Fibroblast of skin of scalp (primary cell): ENCODE measurements at places on chromosomes 12 and 14.
A peak's percentile ranks its signal among the peaks of the same experiment; 100 is the strongest.

DNA sequence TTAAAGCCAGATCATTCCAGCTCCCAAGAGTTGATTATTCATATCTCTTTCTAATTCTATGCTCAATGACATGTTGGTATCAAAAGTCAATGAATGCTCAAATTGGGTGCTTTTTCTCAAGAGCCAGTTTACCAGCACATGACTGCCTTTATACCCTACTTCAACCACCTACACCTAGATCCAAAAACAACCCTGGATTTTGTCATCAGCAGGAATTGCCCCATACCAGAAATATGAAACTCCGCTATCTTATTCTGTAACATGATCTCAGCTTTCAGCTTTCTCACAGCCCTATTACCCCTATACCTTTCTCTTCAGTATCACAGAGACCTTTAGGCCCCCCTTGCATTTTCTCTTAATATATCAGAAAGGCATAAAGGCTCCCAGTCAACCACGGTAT is 32.3 kb upstream of the ESR2 start:
- DNase-seq = no peak

GRCh38 chr12:473863-474577 is 14.3 kb downstream of the B4GALNT3 start:
- peak; percentile 57 for DNase-seq

- peak; percentile 19 for DNase-seq
Observed at GRCh38 chr14:71050227-71050823, 143.1 kb downstream of the PCNX1 start.

DNA sequence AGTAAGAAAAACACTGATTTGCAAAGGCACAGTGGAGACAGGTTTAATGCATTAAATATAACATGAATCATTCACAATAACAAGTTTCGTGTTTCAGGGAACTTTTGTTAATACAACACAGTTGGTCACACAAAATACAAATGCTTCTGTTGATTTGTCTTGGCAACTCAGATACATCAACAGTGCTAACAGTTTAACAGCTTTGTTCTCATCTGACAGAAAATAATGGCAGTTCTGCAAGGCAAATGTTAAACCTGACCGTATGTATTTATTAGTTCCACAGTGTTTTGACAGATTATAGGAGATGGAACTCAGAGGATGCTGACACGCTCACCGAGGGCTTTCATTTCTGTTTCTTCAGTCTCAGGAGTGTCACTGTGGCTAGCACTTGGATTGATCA is 350.7 kb downstream of the PRKD1 start:
- DNase-seq = no peak

- no peak for DNase-seq
Observed at GRCh38 chr14:104446611-104447010, 133.0 kb upstream of the C14orf180 start.

GRCh38 chr14:65502676-65503124 is 90.2 kb downstream of the FUT8 start:
- DNase-seq = peak; percentile 80

DNA sequence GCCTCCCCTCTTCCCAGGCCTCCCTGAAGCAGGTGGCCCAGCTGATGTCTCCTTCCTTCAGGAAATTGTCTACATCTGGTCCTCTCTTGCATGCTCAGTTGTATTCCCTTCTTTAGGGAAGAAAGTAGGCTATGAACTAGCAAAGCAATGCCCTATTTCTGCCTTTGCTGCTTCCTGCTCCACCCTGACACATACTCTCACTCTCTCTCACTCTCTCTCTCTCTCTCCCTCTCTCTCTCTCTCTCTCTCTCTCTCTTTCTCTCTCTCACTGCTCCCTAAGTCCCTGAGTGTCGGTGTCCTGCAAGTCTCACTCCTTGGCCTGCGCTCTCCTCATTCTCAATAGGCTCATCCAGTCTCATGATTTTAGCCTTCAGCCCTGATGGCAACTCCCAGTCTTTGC is 19.4 kb upstream of the PARP11 start:
- DNase-seq = no peak

DNA sequence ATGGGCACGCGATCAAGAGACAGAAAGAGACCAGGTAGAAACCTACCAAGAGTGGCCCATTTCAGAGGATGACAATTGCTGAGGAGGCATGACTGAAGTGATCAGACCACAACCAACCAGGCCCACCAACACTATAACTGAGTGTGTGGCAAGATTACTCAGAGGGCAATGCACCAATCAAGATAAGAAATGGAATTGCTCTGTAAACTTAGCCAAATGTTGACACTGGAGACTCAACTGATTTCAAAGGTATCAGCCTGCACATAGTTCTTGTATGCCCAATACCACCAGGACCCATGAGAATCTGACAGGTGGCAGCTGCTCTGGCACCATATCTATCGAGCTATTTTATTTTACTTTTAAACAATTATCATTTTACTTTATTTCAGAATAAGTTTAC is 128.9 kb downstream of the FOXN3 start:
- DNase-seq = no peak

GRCh38 chr12:88172844-88173407 is 30.8 kb downstream of the TMTC3 start:
- DNase-seq = peak; percentile 70

DNA sequence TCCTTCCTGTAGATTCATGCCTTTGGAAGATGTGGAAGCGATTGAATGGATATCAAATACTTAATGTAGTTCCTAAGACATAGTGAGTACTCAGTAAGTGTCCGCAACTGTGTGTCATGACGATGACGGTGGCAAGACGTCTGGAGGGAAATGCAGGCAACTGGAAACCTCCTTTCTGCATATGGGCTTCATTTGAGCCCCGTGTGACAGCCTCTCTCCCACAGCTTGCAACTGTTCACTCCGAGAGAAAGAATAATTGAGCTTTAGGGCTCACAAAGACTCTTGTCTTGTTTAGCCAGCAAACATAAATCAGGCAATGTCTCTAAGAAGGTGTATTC is 6.9 kb downstream of the CFAP251 start:
- peak; percentile 80 for DNase-seq

GRCh38 chr12:121916719-121917118 is 1.7 kb upstream of the CFAP251 start:
- DNase-seq = no peak

DNA sequence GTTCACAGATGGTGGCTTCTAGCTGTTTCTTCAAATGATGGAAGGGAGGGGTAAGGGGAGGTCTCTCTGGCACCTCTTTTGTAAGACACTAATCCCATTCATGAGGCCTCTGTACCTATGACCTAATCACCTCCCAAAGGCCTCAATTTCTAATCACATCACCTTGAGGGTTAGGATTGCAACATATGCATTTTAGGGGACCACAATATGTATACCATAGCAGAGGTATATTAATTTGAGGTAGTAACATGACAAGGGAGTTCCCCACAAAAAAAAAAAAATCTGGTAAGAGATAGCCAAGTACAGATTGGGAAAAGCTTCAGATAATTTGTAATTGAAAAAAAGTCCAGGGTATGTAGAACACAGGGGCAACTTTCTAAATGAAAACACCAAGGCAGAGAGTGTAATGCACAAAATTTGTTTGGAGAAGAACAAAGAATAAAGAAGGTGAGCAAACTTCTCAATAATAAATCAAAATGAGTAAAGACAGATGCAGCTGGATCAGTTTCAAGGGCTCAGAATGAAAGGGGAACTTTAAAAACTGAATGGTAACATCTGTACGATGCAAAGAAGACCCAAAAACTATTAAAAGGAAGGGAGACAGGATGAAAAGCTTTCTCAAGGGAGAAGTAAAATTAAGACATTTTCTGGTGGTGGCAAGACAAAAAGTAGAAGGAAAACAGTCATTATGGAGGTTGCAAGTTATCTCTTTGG is 125.5 kb upstream of the DCN start:
- DNase-seq = no peak

DNA sequence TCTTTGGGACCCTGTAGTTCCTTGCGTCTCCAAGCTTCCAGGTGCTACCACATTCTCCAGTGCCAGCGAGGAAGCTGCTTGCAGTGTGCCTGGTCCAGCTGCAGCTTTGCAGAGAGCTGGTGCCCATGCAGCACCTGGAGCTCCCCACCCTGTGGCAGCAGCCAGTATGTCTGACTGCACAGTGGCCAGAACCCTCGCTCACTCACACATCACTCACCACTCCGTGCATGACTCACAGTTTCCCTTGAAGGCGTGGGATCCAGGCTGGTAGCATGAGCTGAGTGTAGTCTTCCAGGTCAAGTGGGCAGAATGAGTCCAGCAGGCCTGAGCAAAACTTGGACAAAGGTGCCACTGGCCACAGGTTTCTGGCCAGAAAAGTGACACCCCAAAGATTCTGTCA is 33.6 kb downstream of the SDR9C7 start:
- peak; percentile 1 for DNase-seq

GRCh38 chr14:65142914-65143625 is 40.8 kb upstream of the MAX start:
- DNase-seq = no peak

GRCh38 chr12:19181666-19182426 is 52.3 kb downstream of the PLEKHA5 start:
- peak; percentile 29 for DNase-seq

DNA sequence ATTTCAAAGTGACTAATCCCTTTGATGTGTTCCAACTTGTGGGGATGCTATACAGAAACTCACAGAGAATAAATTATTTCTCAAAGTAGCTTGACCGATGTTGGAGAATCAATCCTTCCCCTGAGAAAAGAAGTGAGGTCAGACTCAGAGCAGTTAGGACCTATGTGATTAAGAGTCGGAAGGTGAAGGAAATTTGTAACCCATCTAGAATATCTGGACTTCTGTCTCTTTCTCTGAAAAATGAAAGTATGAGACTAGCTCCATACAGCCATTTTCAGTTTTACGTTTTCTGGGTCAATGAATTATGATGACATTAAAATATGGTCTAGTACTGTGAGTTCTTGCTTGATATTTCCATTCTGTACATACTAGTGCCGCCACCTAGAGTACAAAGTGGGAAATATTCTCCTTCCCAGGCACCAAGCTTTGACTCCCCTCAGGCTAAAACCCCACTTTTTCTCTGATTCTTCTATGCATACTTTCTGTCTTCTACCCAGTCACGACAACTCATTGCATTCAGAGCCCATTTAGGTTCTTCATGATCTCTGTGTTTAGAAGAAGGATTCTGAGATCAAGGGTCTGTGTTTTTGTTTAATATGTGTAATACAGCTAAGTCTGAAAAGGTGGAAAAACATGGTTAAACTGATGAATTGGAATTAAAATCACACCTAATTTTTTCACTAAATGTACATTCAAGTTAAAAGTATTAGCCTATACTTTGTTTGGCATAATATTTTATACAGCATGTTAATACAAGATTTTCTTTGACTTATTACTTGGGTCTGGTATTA is 6.9 kb upstream of the NTS start:
- peak; percentile 76 for DNase-seq

- peak; percentile 42 for DNase-seq
Observed at GRCh38 chr14:74425525-74426201, 347 bp downstream of the SYNDIG1L start.

DNA sequence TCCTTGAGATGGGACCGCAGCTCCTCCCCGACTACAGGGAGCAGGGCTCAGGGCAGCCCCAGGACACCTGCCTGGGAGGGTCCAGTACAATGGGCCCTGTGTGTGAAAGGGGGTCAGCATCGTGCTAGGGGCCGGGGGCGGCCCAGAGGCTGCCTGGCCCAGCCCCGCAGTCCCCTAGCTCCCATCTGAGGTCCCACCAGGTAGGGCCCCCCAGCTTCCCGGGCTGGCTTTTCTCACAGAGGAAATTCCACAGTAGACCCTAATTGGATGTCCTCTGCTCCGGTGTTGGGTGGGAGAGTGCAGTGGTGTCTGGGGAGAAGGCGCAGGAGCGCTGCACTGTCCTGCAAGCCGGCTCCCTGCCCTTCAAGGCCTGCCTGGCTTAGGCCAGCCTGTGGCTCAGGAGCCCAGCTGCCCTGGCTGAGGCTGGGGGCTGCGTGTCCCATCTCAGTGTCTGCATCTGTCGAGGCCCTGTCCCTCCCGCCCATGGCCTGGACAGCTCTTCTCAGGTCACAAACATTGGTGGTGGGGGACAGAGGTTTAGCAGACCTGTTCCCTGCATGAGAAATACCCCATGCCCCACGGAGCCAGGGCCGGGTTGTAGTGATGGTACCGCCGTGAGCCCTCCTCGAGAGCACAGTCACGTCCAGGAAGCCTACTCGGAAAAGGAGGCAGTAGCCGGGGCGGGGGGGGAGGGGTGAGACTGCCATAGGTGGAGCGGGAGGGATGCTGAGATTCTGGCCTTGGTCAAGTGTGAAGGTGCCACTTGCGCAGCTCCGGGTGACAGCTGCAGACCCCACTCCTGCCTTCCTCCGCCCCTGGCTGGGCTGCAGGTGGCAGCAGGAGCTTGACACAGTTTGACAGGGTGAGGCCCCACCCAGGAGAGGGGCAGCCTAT is 11.6 kb downstream of the HIP1R start:
- no peak for DNase-seq

GRCh38 chr12:69906411-69907216 is 81.6 kb downstream of the MYRFL start:
- no peak for DNase-seq

GRCh38 chr12:59904874-59905521 is 309.2 kb downstream of the SLC16A7 start:
- peak; percentile 97 for DNase-seq

DNA sequence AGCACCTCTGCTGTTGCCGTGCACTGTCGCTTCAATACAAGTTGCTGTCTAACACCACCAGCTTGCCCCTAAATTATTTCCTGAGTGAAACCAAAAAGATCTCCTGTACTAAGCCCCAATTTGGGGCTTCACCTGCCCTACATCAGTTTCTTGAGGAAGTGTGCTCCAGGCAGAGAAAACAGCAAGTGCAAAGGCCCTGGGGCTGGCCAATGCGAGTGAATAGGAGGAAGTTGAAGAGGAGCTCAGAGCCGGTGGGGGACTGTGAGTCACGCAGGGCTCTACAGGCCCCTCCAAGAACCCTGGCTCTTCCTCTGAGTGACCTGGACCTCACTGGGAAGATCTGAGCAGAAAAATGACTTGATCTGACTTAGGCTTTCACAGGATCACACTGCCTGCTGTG is 117.2 kb downstream of the IPO8 start:
- no peak for DNase-seq

DNA sequence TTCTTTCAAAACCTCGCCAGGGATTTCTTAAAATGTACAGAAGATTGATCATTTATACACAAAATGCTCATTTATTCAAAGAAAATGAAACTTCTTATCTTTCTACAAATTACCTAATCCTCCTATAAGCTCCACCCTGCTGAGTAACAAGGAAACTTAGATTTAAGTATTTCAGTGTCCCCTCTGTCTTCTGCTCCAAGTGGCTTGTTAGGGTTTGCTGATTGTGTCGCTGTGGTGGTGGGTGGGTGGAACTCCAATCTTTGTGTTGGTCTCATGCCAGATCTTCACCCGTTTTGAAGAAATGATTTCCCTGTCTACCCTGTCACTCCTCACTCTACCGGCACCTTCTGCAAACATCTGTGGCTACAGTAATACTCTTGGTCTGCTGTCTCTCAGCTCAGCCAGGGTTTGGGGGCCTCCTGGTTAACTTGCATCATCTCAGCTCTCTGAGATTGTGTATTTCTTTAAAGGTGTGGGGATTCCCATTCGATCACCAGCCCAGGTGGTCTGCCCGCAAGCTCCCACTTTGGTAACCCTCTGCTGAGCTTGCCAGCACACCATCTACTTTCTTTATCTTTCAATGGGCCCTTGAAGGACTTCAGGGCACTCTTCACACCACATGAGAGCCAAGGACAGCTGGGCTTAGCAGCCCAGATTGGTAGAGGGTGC is 73.8 kb downstream of the DRAM1 start:
- no peak for DNase-seq
